ENCODE measurements at places on chromosomes 4 and X.
A peak's percentile ranks its signal among the peaks of the same experiment; 100 is the strongest.

DNA sequence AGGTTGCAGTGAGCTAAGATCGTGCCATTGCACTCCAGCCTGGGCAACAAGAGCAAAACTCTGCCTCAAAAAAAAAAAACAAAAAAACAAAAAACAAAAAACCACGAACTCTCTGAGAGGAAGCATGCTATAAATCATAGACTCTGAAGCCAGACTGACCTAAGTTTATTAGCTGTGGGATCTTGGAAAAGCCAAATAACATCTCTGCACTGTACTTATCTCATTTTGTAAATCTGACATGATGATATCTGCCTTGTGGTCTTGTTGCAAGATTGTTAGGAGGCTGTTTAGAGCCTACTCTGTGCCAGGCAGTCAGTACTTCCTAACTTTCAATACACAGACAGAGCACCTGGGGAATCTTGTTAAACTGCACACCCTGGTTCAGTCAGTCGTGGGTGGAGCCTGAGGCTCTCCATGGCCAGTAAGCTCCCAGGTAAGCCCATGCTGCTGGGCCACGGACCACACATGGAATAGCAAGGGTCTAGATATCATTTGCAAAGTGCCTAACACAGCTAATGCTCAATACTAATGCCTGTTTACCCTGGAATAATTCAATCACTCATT is 107.6 kb upstream of the SMIM10 start:
- no peak for DNase-seq

- no peak for DNase-seq
These were observed 14.7 kb downstream of the GRPR start for GRCh38 chrX:16138108-16138427.

DNA sequence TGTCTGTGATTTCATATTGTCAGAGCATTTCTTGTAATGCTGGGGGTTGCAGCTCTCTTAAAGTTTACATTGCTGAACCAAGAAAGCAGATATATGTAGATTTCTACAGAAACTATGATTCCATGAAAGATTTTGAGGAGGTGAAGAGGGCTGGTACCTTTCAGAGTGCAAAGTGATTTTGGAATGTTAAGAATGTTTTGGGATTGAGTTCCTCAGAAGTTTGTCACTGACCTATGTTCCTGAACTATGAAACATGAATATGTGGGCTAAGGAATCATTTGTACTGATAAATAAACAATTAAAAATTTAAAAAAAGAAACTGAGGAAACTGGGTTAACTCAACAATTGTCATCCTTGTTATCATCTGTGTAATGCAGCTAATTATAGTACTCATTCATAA is 12.3 kb upstream of the CHIC2 start:
- no peak for DNase-seq

DNA sequence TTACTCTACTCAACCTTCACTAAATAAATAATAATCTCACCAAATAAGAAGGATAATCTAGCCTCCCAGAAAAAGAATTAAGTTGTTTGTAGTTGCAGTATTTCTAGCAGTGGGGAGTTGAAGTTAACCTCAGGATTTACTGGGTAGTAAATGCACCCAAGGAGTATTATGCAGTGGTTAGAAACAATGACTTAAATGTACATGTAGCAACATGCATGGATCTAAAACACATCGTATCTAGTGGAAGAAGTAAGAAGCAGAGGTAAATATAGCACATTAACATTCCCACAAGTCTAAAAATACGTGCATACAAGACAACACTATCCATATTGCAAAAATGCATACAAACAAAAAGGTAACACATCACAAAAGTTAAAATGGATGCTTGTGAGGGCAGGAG is 44.2 kb upstream of the SMAD1 start:
- no peak for DNase-seq

DNA sequence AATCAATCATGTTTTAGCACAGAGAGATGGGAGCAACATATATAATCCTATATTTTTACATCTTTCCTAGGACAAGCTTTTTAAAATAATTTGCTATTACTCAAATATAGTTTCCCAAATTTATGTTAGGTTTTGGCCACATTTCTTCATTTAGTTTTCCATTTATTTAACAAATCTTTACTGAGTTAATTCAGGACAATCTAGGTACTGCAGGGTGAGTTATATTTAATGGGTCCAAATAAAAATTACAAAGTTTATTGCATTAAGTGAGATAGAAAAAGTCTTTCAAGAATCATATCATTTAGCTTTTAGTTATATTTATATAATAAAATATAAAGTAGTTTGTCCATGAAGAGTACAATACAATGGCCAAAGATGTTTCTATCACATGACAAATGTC is 269.2 kb downstream of the EPHA5 start:
- no peak for DNase-seq

- DNase-seq, result no peak
These were observed 7.4 kb downstream of the CTBP1 start for GRCh38 chr4:1241466-1241935.

- DNase-seq, result no peak
These were observed 114.6 kb downstream of the PCDH18 start for GRCh38 chr4:137417676-137418075.

GRCh38 chr4:173046818-173047217 is 121.8 kb upstream of the GALNT7 start:
- no peak for DNase-seq

DNA sequence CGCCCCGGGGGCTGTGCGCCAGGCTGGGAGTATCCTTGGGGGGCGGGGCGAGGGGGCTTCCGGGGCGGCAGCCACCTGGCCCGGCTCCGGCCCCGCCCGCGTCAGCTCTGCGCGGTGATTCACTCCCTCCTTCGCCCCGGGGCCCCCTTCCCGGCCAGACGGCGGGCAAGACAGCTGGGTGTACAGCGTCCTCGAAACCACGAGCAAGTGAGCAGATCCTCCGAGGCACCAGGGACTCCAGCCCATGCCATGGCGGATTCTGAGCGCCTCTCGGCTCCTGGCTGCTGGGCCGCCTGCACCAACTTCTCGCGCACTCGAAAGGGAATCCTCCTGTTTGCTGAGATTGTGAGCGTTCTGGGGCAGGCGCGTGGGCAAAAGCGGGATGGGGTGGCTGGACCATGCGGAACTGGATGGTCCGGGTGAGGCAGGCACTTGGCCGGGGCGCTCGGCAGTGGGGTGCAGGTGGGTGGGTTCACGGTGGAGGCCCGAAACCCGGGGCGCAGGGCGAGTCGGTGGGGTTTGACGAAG is at the start of gene PLP2:
Gene PLP2 (plus strand): TSS at position 147 of the 528 bp plus-strand sequence. CDS start 103 bp downstream, at position 250.
- DNase-seq, result peak; percentile 67

GRCh38 chr4:152563209-152563608 is 27.3 kb upstream of the FBXW7 start:
- DNase-seq, result no peak

DNA sequence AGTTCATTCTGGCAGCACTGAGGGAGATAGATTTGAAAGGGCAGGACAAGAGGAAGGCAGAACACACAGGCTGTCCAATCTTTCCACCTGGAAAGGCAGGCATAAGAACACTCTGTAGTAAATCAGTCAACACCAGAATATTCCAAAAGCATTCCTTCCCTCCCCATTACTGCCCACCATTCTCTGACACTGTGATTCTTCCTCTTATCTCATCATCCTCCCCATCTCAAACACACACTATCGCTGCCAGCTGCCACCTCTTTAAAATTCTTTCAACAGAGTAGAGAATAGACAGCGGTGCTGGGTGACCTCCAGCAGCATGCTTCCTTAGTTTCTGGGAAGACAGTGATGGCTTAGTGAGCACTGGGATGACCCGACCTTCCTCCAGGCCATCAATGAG is 53.7 kb upstream of the MYOZ2 start:
- DNase-seq, result no peak

DNA sequence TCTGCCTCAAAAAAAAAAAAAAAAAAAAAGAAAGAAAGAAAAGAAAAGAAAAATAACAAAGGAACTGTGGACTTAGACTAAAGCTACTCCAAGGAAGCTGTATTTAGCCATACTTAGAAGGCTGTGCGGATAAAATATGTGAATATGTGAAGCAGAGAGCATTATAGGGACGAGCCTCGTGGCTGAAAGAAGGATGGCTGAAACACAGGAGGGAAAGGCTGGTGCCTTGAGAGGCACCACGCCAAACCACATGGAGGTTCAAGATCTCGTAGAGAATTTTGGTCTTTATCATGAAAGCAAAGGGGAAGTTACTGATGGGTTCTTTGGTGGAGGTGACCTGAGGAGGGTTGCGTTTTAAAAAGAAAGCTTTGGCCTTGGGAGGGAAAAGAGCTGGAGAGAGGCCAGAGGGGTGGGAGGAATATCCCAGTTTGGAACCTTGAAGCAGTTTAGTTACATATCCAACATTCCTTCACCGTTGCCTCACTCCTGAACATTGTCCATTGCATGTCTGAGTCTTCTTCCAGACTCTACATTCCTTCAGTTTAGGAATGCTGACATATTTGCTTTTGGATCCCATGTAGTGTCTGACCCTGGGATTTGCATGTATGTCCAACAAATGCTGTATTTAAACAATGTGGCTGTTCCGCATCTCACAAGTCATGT is 82.5 kb downstream of the CPE start:
- no peak for DNase-seq

DNA sequence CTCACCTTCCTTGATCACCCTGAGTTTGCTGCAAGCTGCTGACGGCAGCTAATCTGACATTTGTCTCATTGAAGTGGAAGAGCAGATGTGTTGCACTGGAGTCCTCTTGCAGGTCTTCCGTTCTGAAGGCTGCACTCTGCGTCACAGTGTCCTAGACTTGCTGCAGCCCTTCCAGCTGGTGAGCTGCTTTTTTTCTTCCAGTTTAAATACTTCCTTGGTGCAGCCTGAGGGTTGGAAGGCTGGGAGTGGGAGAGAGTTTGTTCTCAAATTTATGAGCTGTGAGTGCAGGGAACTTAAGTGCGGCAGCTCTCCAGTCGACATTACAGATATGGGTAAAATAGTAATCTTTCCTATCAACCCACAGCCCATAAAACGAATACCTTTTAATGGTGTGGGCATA is 303.6 kb upstream of the FAT1 start:
- no peak for DNase-seq

DNA sequence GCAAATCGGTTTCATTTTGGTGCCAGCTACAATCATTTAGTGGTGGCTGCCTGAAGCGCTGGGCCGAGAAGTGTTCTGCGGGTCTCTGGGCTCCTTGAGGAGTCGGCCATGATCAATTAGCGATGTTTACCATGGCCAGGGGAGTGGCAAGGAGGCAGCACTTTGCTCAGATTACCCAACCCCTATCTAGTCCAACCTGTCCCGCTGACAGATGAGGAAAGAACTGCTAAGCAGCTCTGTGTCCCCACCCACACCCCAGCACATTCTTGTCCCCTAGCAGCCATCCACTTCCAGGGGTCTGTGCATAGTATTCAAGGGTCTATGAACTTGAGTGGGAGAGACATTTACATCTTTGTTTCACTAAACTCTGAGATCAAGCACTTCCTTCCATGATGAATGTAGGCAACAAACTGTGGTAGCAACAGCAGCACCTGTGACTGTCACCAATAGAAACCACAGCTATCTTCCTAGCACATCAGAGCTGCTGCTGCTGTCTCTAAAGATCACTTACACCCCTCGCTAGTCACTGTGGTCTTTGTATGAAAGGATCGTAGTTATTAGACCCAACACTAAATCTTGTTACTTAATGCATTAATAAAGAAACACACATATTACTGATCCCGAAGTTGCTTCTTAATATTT is 331.6 kb downstream of the BCOR start:
- no peak for DNase-seq
